Nasal cavity respiratory epithelium epithelial cell of viscerocranial mucosa (primary cell): ENCODE measurements at places on chromosomes 2 and 18. TPM values are rescaled to one million over a fixed set of nuclear protein-coding genes. Genes with fewer than 3 reads are reported as not detected.

Gene AQP12B
- not detected in 2 replicates for total RNA-seq

Gene PLA2R1
- total RNA-seq, result 2.7 and 10.0 TPM in 2 replicates

Gene RIT2
- total RNA-seq, result not detected in 2 replicates

Gene ALK
- 0.14 TPM in 1 of 2 replicates, not detected in the other for total RNA-seq

Gene MTA3
- 17.1 and 32.0 TPM in 2 replicates for total RNA-seq

Gene DSEL
- 3.5 and 3.8 TPM in 2 replicates for total RNA-seq

Gene ATP6V1C2
- total RNA-seq, result 0.68 and 1.9 TPM in 2 replicates
